Transverse colon (tissue), 4 donors: ENCODE measurements at places on chromosomes 16 and 17. TPM values are rescaled to one million over a fixed set of nuclear protein-coding genes. Genes with fewer than 3 reads are reported as not detected.

Gene MSRB1
- total RNA-seq: 27.6 TPM

Gene ZDHHC1
- total RNA-seq: 9.5 TPM

DNA sequence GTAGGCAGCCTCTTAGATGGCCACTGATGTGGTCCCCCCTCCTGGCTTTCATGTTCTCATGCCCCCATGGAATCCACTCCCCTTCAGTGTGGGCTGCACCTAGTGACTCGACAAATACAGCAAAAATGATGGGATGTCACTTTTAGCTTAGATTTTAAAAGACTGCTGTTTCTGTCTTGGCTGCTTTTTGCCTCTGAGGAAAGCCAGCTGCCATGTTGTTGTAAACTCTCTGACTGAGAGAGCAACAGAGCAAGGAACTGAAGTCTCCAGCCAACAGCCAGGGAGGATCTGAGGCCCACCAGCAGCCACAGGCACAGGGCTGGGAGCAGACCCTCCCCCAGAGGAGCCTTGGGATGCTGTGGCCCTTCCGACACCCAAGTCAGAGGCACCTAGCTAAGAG lies 60.6 kb upstream of the MARCHF10 start:
- DNase-seq: no peak

Gene HIC1
- 32.5 TPM for total RNA-seq

GRCh38 chr16:2008009-2008526 lies 1.6 kb downstream of the ZNF598 start:
- peak; percentile 68 for DNase-seq

DNA sequence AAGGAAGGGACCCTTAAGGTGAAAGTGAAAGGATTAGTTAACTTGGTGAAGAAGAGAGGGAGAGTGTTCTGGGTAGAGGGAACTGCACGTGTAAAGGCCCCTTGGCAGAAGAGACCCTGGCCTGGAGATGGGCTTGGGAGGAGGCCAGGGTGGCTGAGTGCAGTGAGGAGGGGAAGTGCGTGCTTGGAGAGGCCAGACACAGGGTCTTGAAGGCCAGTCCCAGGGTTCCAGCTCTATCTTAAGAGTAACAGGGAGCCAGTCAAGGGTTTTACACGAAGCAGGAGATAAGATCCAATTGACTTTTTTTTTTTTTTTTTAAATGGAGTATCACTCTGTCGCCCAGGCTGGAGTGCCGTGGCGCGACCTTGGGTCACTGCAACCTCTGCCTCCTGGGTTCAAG lies 15.2 kb upstream of the DOK4 start:
- DNase-seq: no peak

- no peak for DNase-seq
Observed at GRCh38 chr17:58985971-58986370, 120.7 kb downstream of the TRIM37 start.

DNA sequence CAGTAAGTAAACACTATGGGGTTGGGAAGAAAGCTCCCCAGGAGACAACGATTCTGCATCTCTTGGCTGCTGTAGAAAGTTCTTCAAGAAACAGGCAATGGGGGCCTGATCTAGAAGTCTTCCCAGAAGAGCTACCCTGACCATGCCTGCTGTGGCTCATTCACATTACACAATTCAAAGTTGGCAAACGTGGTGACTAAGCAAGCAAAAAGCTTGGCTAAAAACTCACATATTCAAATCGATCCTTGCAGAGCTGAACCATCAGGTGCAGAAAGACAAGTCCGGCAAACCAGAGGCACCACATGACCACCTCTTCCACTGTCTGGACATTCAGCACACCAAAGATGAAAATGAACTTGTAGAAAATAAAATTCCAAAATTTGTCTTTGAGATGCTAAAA lies 16.1 kb downstream of the AMFR start:
- no peak for DNase-seq

Gene RSL1D1
- 52.4 TPM for total RNA-seq

- peak; percentile 41 for DNase-seq
Observed at GRCh38 chr16:11105038-11105903, 150.7 kb downstream of the SOCS1 start.

- DNase-seq: no peak
Observed at GRCh38 chr17:18186627-18186982, 3.0 kb downstream of the ALKBH5 start.

DNA sequence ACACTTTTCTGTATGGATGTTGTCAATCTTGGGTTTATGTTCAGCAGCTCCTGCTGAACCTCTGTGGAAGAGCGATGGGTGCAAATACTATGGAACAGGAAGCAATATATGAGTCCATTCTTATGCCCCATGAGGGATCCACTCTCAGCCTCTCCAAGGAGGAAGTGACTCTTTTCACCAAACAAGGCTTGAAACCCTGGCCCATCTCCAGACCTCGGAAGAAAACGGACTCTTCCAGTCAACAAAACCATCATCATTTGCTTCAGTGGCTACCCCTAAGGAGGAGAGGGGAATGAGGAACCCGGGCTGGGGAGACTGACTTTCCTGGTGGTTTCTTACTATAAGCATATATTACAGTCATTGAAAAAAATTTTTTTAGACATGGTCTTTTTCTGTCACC lies 206.2 kb downstream of the AXIN2 start:
- DNase-seq: no peak

DNA sequence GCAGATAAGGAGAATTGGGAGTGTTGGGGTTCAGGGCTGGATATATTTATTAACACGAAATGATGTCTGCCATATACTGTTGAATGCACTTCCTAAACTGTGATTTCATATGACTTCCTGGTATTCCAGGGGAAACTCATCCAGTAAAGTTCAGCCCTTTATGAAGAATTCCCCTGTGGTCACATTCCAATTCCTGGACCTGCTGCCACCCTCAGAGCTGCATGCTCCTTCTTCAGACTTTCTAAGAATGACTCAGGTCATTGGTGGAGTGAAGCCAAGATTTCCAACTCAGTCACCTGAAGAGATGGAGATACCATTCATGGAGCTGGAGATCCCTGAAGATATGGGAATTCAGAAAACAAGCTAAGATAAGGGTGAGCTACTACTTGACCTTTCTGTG lies 114.2 kb upstream of the TMEM97 start:
- no peak for DNase-seq

DNA sequence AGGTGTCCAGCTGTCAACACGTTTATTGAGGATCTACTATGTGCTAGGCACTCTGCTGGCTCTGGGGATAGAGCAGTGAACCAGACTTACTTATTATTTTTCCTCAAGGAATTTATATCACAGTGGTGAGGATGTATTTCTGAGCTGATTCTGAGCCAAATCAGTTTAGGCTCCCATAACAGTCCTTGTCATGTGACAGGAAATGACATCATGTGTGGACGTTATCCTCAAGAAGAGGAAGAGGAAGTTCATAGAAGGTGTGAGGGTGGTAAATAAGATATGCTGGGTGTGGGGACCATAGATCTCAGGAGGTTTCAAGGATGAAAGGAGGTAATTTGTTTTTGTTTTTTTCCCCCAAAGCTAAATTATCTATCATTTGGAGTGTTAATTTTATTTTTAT lies 873.5 kb upstream of the EEF2KMT start:
- no peak for DNase-seq

DNA sequence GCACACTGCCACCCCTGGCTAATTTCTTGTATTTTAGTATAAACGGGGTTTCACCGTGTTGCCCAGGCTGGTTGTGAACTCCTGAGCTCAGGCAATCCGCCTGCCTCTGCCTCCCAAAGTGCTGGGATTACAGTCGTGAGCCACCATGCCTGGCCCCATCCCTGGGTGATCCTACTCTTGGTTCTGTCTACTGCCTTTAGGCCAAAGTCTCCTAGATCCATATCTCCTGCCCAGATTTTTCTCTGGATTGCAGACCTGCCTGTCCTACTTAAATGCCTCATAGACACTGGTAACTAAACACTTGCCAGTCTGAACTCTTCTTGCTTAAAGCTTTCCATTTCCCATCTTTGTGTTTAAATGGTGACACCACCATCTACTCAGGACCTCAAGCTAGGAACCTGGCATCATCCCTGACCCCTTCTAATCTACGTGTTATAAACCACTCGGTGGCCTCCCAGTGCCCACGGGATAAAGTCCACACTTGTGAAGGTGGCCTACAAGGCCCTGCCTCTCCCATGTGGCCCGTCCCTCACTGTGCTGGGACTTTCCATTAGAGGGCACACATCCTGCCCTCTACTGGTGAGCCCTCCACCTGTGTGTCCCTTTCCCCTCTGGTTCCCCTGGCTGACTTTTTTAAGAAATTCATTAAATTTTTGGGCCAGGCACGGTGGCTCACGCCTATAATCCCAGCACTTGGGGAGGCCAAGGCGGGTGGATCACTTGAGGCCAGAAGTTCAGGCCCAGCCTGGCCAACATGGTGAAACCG lies 51.1 kb downstream of the USP43 start:
- no peak for DNase-seq

Gene PARN
- total RNA-seq: 26.9 TPM

GRCh38 chr17:79667746-79668145 lies 56.9 kb upstream of the RBFOX3 start:
- no peak for DNase-seq

Gene SLC13A2
- total RNA-seq: not detected

DNA sequence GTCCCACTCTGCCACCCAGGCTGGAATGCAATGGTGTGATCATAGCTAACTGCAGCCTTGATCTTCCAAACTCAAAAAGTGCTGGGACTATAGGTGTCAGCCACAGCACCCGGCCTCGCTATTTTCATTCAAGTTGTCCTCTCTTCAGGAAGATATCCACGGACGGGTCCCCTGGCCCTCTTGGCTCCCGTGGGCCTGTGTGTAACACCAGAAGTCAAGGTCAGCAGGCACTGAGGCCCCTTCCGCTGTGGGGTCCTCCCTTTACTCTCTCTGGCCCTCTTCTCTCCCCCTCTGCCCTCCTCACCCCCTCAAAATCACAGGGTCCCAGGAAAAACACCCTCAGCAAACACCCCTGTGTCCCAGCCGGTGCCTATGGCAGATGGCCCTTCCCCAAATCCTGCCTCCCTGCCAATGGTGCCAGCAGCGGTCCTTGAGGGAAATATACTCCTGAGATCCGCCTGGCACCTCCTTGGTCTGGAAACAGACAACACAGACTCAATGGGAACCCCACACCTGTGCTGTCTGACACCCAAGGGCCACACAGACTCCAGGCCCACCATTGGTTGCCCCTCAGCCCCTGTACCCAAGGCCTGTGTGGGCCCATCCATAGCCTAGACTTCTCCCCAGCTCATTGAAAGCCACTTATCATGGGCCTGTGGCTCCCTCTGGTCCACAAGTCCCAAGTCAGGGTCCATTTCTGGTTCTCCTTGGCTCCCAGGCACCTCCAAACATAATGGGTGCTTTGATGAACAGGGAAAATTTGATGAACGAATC lies 221.5 kb downstream of the ZNF423 start:
- DNase-seq: no peak

DNA sequence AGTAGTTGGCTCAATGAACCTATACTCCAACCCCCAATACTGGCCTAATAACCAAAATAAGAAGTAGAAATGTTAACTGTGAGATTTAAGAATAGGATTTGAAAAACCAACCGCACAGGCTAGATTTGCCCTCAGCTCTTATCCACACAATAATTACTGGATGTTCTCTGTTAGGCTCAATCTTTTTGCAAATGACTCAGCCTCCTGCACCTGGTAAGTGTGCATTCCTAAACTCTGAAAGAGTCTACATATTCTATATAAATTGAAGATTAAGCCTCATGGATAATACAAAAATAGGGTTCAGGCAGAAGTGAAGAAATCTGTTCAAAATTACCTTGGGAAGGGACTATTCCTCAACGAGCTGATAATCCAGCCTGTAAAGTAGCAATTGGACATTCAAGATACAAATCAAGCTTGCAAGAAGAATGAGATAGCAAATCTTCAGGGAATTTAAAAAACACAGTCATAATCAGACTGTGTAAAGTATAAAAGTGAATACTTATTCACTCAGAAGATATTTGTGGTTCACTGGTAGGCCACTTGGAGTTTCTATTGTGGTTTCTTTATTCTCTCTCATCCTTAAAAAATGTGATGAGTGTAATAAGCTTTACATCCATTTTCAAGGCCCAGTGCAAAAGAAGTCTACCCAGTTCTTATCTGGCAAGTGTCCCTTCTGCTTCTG lies 931.9 kb upstream of the SOX9 start:
- DNase-seq: no peak

Gene KRTAP3-1
- total RNA-seq: not detected

Gene C16orf54
- total RNA-seq: 3.8 TPM

Gene SMG1
- 159 TPM for total RNA-seq

DNA sequence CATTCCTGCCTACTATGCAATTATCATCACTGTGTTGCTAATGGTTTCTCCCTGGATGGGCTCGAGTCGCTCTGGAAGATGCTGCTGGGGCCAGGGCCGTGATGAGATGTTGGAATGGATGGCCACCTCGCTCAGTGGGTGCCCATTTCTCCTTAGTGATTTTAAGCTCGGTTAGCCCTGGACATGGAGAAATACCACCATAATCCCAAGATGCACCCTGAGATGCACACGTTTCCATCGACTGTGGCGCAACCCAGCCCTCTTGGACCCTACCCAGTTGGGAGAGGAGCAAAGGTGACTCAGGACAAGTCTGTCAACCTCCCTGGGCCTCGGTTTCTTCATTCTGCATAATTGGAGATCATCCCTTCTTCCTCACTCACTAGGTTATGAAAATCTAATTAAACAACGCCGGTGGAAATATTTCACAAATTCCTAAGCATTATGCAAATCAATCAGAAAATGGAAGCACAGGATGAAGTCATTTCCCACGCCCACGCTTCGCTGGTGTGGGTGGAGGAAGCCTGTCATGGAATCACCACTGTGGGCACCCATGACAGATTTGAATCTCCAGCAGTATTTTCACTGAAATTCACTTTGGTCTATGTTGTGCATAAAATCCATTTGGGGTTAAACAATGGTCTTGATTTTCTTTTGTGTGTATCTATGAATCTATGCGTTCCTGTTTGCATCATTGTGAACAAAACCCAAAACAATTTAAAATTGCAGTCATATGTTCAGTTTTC lies 195.2 kb downstream of the AXIN2 start:
- no peak for DNase-seq

Gene RPL19
- 2,715 TPM for total RNA-seq

Gene SLC35G6
- total RNA-seq: not detected

- no peak for DNase-seq
Observed at GRCh38 chr16:20166531-20167235, 93.0 kb upstream of the GPR139 start.
